Left lung (tissue), 14 donors: ENCODE measurements at places on chromosomes 2 and 18. TPM values are rescaled to one million over a fixed set of nuclear protein-coding genes. Genes with fewer than 3 reads are reported as not detected.
A peak's percentile ranks its signal among the peaks of the same experiment; 100 is the strongest.

DNA sequence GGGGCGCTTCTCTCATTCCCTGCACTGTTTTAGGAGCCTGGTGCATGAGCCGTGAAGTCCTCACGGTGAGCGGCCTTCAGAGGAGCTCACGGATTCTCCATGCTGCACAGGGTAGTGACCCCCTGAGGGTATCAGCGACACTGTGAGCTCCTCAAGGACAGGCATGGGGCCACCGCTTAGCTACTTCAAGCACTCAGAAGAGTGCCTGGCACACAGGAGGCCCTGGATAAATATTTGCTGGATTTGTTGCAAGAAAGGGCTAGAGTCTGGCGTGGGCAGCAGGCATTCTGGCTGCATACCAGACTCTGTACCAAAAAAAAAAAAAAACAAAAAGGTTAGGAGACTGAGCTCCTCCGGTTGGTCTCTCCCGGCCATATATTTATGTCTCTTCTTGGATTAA, 5.7 kb upstream of the MBP start:
- H3K4me1 ChIP-seq: peaks cover 33% of the 10 kb centered on the region
- H3K4me3 ChIP-seq: no peak overlapping the region
- peaks cover under 1% of the 10 kb centered on the region for H3K27me3 ChIP-seq
- H3K36me3 ChIP-seq: no peaks in the 10 kb centered on the region
- H3K27ac ChIP-seq: no peak overlapping the region

- no peaks in the 10 kb centered on the region for H3K27me3 ChIP-seq
- DNase-seq: no peak
- H3K27ac ChIP-seq: peak overlapping the region; percentile 62
- H3K36me3 ChIP-seq: no peaks in the 10 kb centered on the region
- H3K4me3 ChIP-seq: peak overlapping the region; percentile 0
Observed at GRCh38 chr2:142878031-142878678, 691 bp downstream of the KYNU start.

DNA sequence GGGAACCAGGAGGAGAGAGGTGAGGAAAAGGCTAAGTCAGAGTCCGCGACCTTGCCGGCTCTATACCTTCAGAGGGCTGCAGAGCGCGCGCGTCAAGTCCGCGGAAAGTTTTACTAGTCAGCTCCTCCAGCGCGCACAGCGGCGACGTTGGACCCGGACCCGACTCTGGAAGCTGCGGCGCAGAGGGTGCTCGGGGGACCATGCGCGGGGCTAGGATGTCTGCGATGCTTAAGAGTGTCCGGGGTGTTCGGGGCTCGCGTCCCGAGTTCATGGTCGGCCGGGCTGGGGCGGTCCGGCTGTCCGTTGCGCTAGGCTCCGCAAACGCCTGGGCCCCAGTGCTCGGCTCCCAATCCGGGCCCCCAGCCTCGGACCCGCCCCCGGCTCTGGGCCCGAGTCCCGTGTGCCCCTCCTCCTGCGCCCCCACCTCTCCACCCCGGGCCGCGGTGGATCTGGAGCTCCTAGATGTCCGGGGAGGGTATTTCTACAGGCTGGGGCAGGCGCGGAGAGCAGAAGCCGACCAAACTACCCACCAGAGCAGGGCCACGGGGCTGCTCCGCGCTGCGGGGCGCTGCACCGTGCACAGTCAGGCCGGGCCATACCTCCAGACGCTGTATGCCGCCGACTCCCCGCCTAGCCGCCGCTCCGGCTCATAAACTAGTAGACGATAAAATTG, at the start of gene LBX2:
TSS of gene LBX2 (minus strand) at position 337 of the 673 bp plus-strand sequence. CDS start at position 271, 66 bp downstream.
- peaks cover 55% of the 10 kb centered on the region for H3K4me1 ChIP-seq
- H3K27ac ChIP-seq: no peak within 1 kb of the TSS
- H3K4me3 ChIP-seq: peak within 1 kb of the TSS; percentile 53

DNA sequence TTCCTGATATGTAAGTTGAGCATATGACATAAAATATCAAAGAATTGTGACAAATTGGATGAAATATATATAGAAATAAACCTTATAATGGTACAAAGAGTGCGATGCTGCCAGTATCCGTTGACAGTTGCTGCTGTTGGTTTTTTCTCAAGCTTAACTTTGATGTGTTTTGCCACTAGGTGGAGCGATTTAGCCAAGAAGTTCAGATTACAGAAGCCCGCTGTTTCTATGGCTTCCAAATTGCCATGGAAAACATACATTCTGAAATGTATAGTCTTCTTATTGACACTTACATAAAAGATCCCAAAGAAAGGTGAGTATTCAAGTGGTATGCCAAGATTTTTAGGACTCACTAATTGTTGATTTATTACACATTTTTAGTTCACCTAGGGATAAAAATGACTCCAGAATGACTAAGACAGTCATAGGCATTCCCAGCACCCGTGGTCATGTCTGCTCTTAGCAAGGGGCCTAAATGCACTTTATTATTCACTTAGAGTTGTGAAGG, 2.1 kb downstream of the RRM2 start:
- H3K4me1 ChIP-seq: peaks cover 67% of the 10 kb centered on the region
- no peak overlapping the region for H3K4me3 ChIP-seq
- H3K27me3 ChIP-seq: no peaks in the 10 kb centered on the region
- H3K36me3 ChIP-seq: no peaks in the 10 kb centered on the region
- H3K27ac ChIP-seq: no peak overlapping the region

GRCh38 chr2:160045703-160046210, 16.7 kb downstream of the PLA2R1 start:
- H3K27me3 ChIP-seq: no peaks in the 10 kb centered on the region
- no peak for DNase-seq
- no peak overlapping the region for H3K27ac ChIP-seq
- no peaks in the 10 kb centered on the region for H3K4me1 ChIP-seq

DNA sequence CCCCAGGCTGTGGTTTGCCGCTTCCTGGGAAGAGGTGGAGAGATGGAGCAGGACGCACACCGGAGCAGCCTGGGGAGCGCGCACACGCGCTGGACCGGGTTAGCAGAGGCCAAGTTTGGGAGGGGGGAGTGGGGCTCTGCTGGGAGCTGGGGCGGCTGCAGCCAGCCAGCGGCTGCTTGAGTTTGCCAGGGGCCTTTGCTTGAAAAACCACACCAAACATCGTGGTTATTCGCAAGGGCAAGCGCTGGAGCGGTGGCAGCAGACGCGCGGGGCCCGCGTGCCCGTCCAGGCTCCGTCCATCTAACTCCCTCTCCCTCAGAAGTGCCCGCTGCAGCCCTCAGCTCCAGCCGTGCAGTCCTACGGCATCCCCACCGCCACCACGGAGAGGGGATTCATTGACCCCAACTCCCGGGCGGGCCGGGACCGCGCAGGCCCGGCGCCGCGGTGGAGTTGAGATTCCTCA, 4.6 kb downstream of the PTGR3 start:
- H3K36me3 ChIP-seq: peaks cover 25% of the 10 kb centered on the region
- no peak overlapping the region for H3K27ac ChIP-seq
- peaks cover 17% of the 10 kb centered on the region for H3K4me1 ChIP-seq
- no peak for DNase-seq
- peaks cover 26% of the 10 kb centered on the region for H3K27me3 ChIP-seq

DNA sequence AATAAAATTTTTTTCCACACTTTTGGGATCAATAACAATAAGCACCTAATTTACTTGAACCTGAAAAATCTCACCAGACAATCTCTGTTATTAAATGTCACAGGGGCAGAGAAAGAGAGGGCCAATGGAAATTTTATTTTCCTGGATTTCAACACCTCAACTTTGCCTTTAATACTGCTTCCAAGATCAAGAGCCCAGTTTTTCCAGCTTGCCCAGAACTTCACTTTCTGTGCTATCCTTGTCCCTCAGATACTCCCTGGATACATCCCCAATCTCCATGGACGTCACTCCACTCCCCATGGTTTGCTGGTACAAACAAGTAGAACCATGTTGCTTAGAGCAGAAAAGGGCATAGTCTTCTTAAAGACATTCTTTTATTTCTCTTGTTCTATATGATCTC, 29.3 kb upstream of the PID1 start:
- peaks cover 39% of the 10 kb centered on the region for H3K4me1 ChIP-seq
- no peak overlapping the region for H3K4me3 ChIP-seq
- H3K27ac ChIP-seq: no peak overlapping the region
- H3K27me3 ChIP-seq: no peaks in the 10 kb centered on the region
- H3K36me3 ChIP-seq: no peaks in the 10 kb centered on the region

DNA sequence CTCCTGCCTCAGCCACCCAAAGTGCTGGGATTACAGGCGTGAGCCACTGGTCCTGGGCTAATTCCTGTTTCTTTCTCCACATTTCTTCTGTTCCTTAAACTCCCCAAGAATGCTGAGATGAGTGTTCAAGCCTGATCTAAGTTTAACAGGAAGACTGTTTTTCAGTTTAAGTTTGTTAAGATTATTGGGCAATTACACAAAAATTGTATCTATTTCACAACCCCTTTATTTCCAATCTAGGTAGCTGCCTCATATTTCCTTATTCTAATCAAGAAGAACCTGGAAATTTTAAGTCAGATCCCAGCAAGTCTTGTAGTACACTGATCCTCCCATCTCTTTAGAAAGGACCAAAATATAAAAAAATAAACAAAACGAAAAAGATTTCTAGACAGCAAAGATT, 11.7 kb downstream of the SFT2D3 start:
- DNase-seq: no peak
- H3K36me3 ChIP-seq: no peaks in the 10 kb centered on the region
- H3K27ac ChIP-seq: no peak overlapping the region
- H3K4me3 ChIP-seq: no peak overlapping the region
- H3K4me1 ChIP-seq: no peaks in the 10 kb centered on the region

GRCh38 chr2:118882693-118883336, 35.4 kb upstream of the EN1 start:
- H3K27ac ChIP-seq: no peak overlapping the region
- peaks cover 31% of the 10 kb centered on the region for H3K27me3 ChIP-seq
- peak; percentile 73 for DNase-seq
- H3K4me1 ChIP-seq: no peaks in the 10 kb centered on the region
- peak overlapping the region; percentile 10 for H3K4me3 ChIP-seq

DNA sequence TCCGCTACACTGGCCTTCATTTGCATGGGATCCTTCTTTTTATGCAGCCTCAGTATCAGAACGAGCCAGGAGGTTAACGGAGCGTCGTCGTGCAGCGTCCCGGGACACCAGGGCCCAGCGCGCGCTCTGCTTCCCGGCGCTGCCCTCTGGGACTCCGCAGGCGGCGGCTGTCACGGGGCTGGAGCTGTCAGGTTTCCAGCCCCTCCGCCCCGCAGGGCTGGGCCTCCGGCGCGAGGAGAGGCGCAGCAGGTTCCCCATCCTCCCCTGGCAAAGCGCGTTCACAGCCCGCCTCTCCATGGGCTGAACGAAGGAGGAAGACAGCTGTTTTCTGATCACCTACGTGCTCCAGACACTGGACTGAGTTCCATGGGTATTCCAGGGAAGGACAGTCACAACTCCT, 12.5 kb upstream of the PAX8 start:
- no peaks in the 10 kb centered on the region for H3K36me3 ChIP-seq
- peaks cover 30% of the 10 kb centered on the region for H3K27me3 ChIP-seq
- no peak overlapping the region for H3K27ac ChIP-seq

GRCh38 chr2:201866643-201867473, 60.5 kb downstream of the CDK15 start:
- DNase-seq: no peak
- no peak overlapping the region for H3K4me3 ChIP-seq
- no peaks in the 10 kb centered on the region for H3K27me3 ChIP-seq
- no peak overlapping the region for H3K27ac ChIP-seq
- H3K4me1 ChIP-seq: no peaks in the 10 kb centered on the region

GRCh38 chr2:98907385-98907784, 28.6 kb downstream of the CRACDL start:
- no peak overlapping the region for H3K27ac ChIP-seq
- H3K36me3 ChIP-seq: no peaks in the 10 kb centered on the region
- no peak for DNase-seq
- H3K27me3 ChIP-seq: no peaks in the 10 kb centered on the region
- H3K4me3 ChIP-seq: no peak overlapping the region

DNA sequence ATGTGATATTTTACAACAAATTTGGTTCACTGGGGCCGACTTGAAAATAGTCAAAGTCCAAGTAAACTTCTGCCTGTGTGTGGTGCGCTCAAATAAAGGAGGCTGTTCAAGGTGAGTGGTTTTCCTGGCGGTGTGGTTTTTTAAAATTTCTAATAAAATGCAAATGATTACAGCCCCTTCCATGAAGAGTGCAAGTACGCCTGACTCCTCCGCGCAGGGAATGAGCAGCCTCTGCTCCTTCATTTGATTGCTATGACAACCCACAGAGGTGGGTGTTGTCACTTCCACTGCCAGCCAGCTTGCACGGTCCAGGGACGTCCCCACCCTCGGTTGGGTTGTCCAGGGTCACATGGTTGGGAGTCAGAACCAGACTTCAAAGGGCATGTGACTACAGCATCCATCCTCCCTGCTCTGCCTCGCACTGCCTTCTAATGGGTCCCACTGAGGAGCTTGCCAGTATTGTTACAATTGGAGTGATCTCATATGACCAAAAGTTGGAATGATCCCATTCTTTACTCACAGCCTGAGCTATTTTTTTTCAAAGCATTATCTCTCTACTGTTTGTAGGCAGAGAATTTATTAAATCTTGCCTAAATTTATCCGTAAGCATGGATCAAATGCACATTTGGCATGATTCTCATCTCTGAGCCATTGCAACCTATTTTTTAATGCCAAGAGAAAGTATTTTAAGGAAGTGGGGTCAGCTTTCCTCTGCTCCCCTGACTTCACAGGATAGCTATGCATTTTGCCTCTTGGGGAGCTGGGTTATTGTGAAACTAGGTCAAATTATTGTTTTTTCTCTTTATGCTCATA, 121.3 kb downstream of the AGAP1 start:
- H3K4me1 ChIP-seq: peaks cover 13% of the 10 kb centered on the region
- H3K36me3 ChIP-seq: no peaks in the 10 kb centered on the region
- DNase-seq: no peak
- H3K27me3 ChIP-seq: no peaks in the 10 kb centered on the region

- H3K4me1 ChIP-seq: peaks cover 22% of the 10 kb centered on the region
- H3K27me3 ChIP-seq: no peaks in the 10 kb centered on the region
- peaks cover 49% of the 10 kb centered on the region for H3K36me3 ChIP-seq
- DNase-seq: peak; percentile 96
Observed at GRCh38 chr2:241354668-241355658, 1.1 kb upstream of the FARP2 start.

GPBAR1 gene
- 4.3 TPM for total RNA-seq

CENPA gene
- total RNA-seq: 4.0 TPM

EFR3B gene
- total RNA-seq: 2.4 TPM

ALK gene
- 0.70 TPM for total RNA-seq

BMP10 gene
- total RNA-seq: not detected

ZNF638 gene
- 92.1 TPM for total RNA-seq

COL5A2 gene
- total RNA-seq: 122 TPM

HAAO gene
- total RNA-seq: 6.2 TPM

BCL2 gene
- total RNA-seq: 6.3 TPM

PHOSPHO2 gene
- total RNA-seq: 6.6 TPM

ANKRD30B gene
- total RNA-seq: not detected

PID1 gene
- total RNA-seq: 47.8 TPM

PLB1 gene
- 6.8 TPM for total RNA-seq

GALNT14 gene
- 2.1 TPM for total RNA-seq
